Stimulated activated CD4-positive, alpha-beta T cell treated with anti-CD3 and anti-CD28 coated beads, Interleukin-15, amount 100 ng/mL, for 1 hour (primary cell): ENCODE measurements at places on chromosomes 5 and 9.

- no peak for DNase-seq
Observed at GRCh38 chr9:22913518-22913917, 466.9 kb downstream of the DMRTA1 start.

DNA sequence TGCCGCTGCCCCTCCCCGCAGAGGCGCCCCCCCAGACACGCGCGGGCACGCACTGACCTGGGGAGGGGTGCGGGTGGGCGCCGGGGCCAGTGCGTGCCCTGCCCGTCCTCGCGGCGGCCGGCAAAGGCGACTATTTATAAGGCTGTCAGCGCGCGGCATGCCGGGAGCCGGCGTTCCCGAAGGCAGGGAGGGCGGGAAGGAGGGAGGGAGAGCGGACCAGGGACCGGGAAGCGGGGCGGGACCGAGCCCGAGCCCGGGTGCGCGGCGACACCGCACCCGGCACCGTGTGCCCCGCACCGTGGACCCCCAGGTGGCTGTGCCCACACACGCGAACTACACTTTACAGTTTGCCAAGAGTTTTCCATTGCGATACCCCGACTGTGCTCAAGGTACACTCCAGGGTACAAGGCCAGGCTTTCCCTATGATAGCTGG lies at the start of gene AK1:
Gene AK1 (minus strand): TSS at position 110 of the 433 bp plus-strand sequence. CDS start 3,058 bp downstream, outside the sequence.
- DNase-seq: no peak

DNA sequence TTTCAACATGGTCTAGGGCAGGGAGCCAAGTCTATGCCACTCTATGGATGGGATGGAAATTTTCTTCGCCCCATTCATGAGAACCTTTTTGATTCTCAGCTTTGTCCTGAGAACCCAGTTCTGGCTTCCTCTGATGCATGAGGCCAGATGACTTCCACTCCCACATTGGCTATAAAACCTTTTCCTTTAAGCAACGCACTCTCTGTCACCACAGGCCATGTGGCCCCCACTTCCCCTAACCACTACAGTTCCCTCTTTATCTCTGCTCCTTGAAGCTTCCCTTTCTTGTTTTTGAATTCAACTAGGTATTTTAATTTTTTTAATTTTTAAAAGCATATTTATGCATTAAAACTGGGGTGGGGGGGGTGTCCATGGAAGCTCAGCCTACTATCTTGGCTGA lies 401.3 kb downstream of the ENC1 start:
- DNase-seq: no peak

- DNase-seq: no peak
Observed at GRCh38 chr5:5122776-5123175, 17.4 kb upstream of the ADAMTS16 start.

DNA sequence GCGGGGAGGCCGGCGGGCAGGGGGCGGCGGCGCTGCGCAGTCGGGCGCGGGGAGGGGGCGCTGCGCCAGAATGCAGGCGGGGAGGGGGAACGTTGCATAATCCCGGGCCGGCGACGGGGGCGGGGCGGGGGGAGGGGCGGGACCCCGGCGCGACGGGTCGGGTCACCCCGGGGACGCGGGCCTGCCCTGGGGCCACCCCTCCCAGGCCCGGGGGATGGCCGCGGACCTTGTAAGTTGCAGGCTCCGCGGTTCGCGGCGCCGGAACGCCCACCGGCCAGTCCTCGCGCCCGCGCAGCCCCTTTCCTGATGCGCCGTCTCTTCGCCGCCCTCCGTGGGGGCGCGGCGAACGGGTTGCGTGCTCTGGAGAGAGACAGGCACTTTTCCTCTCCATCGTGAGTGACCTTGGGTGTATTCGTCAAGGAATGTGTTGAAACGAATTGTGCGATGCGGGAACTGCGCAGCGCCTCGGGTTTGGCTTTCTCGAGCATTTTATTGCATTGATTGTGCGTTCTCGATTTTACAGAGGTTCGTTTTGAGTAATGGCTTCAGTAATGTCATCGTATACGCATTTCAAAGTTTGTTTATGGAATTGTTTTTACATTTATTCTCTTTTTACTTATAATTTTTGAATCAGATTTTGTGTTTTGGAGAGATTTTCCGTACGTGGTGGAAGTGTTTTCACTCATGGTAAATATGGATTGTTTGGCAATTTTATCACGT lies 802 bp downstream of the SPIN1 start:
- no peak for DNase-seq

DNA sequence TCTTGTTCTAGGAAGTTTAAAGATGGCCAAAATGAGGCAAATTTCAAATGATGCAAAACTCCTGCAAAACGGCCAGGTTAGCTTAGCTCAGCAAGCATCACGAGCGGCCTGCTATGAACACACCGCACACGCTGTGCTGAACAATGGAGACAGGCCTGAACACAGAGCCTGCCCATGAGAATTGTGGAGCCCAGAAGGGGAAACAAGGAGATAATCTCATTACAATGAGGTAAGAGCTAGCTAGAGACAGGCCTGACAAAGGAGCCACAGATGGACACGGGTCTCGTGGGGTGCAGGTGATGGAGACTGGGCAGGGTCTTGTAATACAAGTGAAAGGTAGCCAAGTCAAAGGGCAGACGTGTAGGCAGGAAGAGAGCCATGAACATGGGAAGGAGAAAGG lies 50.2 kb downstream of the PSMB7 start:
- DNase-seq: no peak

GRCh38 chr5:30355675-30356074 lies 837.8 kb upstream of the CDH6 start:
- no peak for DNase-seq
